ENCODE measurements at places on chromosomes 6 and 20. TPM values are rescaled to one million over a fixed set of nuclear protein-coding genes. Genes with fewer than 3 reads are reported as not detected.
A peak's percentile ranks its signal among the peaks of the same experiment; 100 is the strongest.

GRCh38 chr6:36986704-36987047, 680 bp upstream of the MTCH1 start:
- no peak for DNase-seq

BANF2 gene
- total RNA-seq: not detected

CENPQ gene
- total RNA-seq: 4.5 TPM

PI16 gene
- under 0.01 TPM for total RNA-seq

DNA sequence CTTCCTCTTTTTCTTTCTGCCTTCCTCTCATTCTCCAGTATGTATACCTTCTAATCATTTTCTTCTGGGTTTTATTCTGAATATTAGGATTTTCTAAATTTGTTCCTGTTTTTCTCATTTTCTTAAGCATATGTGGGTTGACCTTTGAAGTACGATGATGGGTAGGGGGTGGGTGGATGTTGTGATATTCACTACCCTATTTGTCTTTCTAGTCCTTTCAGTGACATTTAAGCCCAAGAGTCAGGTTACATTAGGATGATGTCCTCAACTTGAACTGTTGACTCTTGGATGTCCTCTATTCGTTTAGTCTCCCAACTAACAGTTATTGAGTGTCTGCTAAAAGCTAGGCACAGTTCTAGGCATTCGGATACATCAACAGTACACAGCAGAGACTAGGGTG, 7.3 kb downstream of the ABT1 start:
- DNase-seq: no peak

DNPH1 gene
- 13.9 TPM for total RNA-seq

- no peak for DNase-seq
These were observed 78.0 kb downstream of the MDGA1 start for GRCh38 chr6:37619641-37620040.

OGFRL1 gene
- total RNA-seq: 23.2 TPM

- DNase-seq: no peak
These were observed 695.2 kb downstream of the QKI start for GRCh38 chr6:164109770-164110140.

DNA sequence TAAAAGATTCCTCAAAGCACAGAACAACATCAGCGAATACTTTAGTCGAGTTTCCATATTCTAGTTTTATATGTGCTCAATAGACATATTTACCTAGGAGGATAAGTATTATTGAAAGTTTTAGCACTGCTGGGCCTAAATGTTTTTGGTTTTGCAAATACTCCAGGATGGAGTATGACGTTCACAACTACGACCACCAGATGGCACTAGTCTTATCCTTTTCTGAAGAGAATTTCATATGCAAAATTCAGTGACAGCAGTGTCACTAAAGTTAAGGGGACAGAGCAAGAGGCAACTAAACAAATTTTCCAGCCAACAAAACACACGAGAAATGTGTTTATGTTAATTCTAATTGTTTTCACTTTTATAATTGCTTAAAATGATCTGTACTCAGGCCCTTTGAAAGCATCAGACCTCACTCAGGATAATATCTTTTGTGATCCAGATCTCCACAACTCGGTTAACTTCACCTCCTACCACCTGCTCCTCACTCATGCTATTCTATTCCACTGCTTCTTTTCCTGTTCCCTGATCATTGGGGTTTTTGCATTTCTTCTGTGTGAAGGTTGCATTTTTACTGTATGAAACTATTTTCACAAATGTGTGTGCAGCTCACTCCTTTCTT, 220.8 kb downstream of the TRDN start:
- peak; percentile 4 for DNase-seq
